ENCODE measurements at places on chromosomes 12 and 14. TPM values are rescaled to one million over a fixed set of nuclear protein-coding genes. Genes with fewer than 3 reads are reported as not detected.

The SCNN1A gene
- total RNA-seq = 93.7 TPM

DNA sequence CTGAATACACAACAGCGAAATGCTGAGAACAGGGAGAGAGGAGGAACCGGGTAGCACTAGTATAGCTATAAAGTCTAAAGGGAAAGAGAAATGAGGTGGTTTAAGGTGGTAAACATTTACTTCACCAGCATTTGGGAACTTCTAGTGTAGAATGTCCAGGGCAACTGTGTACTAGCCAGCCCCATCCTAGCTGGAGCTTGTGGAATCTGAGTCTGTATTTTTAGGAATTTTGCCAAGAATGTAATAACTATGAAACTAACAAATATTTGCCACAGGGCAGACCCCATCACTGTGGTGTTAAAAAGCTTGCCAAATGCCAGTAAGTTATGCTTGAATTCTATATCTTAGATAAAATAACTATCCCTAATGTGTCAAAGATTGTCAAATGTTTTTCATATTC is 398.9 kb upstream of the MIS18BP1 start:
- H3K4me3 ChIP-seq = no peak overlapping the region
- H3K27me3 ChIP-seq = no peaks in the 10 kb centered on the region
- no peaks in the 10 kb centered on the region for H3K4me1 ChIP-seq
- no peak for DNase-seq

The GPR135 gene
- 5.1 TPM for total RNA-seq

DNA sequence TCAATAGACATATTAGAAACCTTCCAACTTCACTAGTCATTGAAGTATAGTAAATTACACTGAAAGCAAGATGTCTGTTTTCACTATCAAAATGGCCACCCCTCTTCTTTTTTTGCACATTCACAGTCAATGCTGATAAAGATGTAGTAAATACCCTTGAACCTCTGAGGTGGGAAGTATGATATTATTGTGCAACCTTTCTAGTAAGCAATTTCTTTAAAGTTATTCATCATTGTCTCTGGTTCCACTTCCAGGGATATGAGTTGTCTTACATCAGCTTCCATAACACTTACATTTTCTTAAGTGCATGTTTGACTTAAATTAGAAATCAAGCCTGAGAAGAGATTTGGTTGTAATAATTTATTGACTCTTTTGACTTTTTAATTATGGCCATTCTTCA is 453.9 kb upstream of the MGAT4C start:
- no peaks in the 10 kb centered on the region for H3K27me3 ChIP-seq
- no peak for DNase-seq
- no peaks in the 10 kb centered on the region for H3K36me3 ChIP-seq
- no peaks in the 10 kb centered on the region for H3K4me1 ChIP-seq
- H3K4me3 ChIP-seq = no peak overlapping the region
- H3K27ac ChIP-seq = no peak overlapping the region

The SOX5 gene
- 42.1 TPM for total RNA-seq

The ANG gene
- total RNA-seq = 59.8 TPM

The CDKL1 gene
- 9.2 TPM for total RNA-seq

DNA sequence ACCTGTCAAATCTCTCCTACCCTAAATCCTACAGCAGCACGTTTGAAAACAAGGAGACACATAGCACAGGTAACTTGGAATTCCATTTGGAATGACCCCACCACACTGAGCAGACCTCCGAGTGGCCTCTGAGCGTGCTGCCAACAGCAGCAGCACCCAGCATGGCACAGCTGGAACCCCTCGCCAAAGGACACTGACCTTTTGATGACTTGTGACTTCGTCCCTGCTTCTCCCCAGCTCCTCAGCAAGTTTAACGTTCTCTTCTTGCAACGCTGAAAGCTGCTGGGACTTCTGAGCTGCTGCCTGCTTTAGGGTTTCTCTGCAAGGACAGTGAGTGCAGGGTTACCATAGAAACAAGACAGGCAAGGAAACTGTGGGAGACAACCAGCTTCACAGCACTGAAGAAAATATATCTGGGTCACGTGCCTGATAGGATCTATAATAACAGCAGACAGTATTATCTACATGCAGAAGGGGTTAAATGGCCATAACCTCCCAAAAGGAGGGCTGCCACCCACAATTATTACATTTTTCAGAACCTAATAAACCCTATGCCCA is 43.3 kb upstream of the VPS33A start:
- H3K27ac ChIP-seq = no peak overlapping the region
- H3K4me3 ChIP-seq = no peak overlapping the region
- H3K36me3 ChIP-seq = no peaks in the 10 kb centered on the region

The FITM1 gene
- 1.2 TPM for total RNA-seq

DNA sequence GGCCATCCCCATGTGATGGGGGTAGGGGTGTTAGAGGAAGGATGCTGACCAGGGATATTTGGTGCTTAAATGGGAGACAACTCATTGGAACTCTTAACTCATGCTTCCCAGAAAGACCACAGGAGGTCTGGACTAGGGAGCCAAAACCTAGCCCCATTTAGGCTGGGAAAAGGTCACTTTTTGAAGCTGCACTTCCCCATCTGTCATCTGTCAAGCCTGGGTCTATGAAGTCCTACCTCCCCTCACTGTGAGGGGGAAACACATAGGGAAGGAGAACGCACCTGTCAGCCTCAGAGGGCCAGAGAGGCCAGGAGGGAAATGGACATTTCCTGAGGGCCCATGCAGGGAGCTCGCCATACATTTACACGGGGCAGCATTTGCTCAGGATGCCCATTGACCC is 321.0 kb downstream of the BCL11B start:
- H3K27me3 ChIP-seq = no peaks in the 10 kb centered on the region
- no peaks in the 10 kb centered on the region for H3K4me1 ChIP-seq
- no peak overlapping the region for H3K4me3 ChIP-seq
- no peak overlapping the region for H3K27ac ChIP-seq
- H3K36me3 ChIP-seq = no peaks in the 10 kb centered on the region
- no peak for DNase-seq

The GPR162 gene
- 4.2 TPM for total RNA-seq

The NOPCHAP1 gene
- total RNA-seq = 9.8 TPM

The CISTR gene
- total RNA-seq = not detected

GRCh38 chr14:68016255-68016914 is 196.8 kb downstream of the RAD51B start:
- no peaks in the 10 kb centered on the region for H3K4me1 ChIP-seq
- DNase-seq = no peak
- H3K27me3 ChIP-seq = no peaks in the 10 kb centered on the region
- H3K4me3 ChIP-seq = no peak overlapping the region
- H3K27ac ChIP-seq = no peak overlapping the region

DNA sequence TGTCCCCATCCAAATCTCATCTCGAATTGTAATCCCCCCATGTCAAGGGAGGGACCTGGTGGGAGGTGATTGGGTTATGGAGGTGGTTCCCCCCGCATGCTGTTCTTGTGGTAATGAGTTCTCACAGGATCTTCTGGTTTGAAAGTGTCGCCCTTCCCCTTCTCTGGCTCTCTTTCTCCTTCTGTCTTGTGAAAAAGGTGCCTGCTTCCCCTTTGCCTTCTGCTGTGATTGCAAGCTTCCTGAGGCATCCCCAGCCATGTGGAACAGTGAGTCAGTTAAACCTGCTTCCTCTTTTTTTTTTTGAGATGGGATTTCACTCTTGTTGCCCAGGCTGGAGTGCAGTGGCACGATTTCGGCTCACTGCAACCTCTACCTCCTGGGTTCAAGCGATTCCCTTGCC is 104.0 kb downstream of the CCDC91 start:
- H3K4me1 ChIP-seq = no peaks in the 10 kb centered on the region
- DNase-seq = no peak
- H3K27me3 ChIP-seq = no peaks in the 10 kb centered on the region

DNA sequence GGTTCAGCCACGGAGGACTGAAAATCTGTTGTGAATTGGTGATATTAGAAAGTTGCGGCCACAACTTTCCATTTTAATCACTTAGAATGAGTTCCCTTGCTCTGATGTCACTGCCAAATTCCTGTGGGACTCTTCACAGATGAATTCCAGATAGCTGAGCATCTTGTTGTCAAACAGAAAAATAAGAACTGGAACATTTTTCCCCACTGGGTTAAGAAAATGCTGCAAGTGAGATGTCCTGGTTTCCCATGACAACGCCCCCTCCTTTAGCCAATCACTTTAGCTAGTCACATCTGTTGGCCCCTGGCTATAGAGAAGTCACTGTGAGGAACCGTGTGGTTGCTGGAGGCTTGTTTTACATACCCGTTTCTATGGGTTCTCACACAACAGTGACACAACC is 135.9 kb downstream of the KTN1 start:
- H3K27ac ChIP-seq = peak overlapping the region; percentile 89
- no peaks in the 10 kb centered on the region for H3K27me3 ChIP-seq
- no peak overlapping the region for H3K4me3 ChIP-seq

- H3K27me3 ChIP-seq = no peaks in the 10 kb centered on the region
- H3K27ac ChIP-seq = no peak overlapping the region
- no peak for DNase-seq
- H3K4me3 ChIP-seq = no peak overlapping the region
- H3K4me1 ChIP-seq = no peaks in the 10 kb centered on the region
- no peaks in the 10 kb centered on the region for H3K36me3 ChIP-seq
Measured at GRCh38 chr14:45377166-45377565, 124.2 kb upstream of the MIS18BP1 start.

The SOAT2 gene
- 0.33 TPM for total RNA-seq

DNA sequence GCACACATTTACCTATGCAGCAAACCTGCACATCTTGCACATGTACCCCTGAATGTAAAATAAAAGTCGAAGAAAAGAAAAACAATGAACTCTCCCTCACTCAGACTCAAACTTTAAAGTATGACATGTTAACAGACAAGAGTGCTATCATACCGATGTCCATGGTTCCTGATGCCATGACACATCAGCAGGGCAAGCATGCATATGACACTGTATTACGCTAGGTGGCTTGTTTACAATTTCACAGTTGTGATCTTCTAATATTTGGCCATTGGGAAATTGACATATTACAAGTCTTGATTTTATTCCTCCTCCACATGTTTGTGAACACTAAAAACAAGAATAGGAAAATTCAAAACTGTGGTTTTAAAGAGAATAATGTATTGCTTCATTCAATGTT is 126.6 kb downstream of the ADAMTS20 start:
- H3K27me3 ChIP-seq = no peaks in the 10 kb centered on the region
- H3K4me1 ChIP-seq = no peaks in the 10 kb centered on the region
- H3K27ac ChIP-seq = no peak overlapping the region
- no peak for DNase-seq
- H3K4me3 ChIP-seq = no peak overlapping the region

DNA sequence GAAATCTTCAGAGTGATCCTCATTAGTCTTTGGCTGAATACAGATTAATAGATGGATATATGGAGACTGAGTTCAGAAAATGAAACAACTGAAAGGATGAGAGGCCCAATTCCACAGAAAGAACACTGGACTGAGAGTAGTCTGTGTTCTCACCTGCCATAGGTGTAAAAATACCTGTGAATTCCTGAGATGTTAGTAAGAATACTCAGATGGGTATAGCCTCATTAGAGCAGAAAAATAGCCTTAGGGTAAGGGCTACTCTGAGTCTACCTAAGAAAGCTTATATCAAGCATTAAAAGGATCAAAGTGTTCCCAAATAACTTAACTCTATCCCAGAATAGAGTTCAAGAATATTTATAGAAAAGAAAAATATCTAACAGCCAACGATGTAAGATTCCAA is 1510.3 kb upstream of the SEL1L start:
- H3K4me1 ChIP-seq = no peaks in the 10 kb centered on the region
- H3K36me3 ChIP-seq = no peaks in the 10 kb centered on the region
- H3K27ac ChIP-seq = no peak overlapping the region
- no peak overlapping the region for H3K4me3 ChIP-seq
- no peaks in the 10 kb centered on the region for H3K27me3 ChIP-seq

DNA sequence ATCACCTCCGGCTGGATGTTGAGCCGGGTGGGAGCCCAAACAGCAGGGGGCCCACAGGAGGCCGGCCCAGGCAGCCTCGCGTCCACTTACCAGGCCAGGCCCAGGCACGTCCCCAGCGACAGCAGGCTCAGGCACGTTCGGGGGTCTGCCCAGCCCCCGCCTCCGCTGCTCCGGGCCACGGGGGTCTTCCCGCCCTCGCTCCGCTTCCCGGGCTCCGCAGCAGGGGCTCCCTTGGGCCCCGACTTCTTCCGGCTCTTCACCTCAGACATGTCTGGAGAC is 216 bp downstream of the IKBIP start:
- no peaks in the 10 kb centered on the region for H3K36me3 ChIP-seq
- peak overlapping the region; percentile 99 for H3K4me3 ChIP-seq
- no peak for DNase-seq
- no peaks in the 10 kb centered on the region for H3K4me1 ChIP-seq

The GPR132 gene
- 2.9 TPM for total RNA-seq

The PLCZ1 gene
- not detected for total RNA-seq

The OVCH1 gene
- total RNA-seq = 0.64 TPM

DNA sequence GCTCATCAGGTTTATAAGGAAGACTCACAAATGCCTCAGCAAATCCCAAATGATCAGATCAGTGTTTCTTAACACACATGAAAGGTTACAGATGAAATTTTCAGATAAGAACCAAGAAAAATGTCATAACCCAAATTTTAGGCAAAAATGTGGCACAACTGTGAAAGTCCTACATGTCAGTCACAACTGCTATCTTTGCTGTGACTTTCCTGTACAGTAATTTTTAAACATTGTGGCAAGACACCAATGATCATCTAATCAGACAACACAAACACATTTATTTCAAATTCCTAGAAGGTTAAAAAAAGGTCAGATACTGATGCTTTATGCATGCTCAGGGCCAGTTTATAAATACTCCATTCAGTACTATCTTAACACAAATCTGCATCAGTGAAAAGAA is 31.1 kb downstream of the NUDT4 start:
- no peaks in the 10 kb centered on the region for H3K36me3 ChIP-seq
- no peak overlapping the region for H3K4me3 ChIP-seq
- H3K27ac ChIP-seq = no peak overlapping the region
- H3K4me1 ChIP-seq = no peaks in the 10 kb centered on the region
- DNase-seq = no peak

- no peaks in the 10 kb centered on the region for H3K27me3 ChIP-seq
- no peaks in the 10 kb centered on the region for H3K36me3 ChIP-seq
- H3K27ac ChIP-seq = no peak overlapping the region
- no peaks in the 10 kb centered on the region for H3K4me1 ChIP-seq
- no peak for DNase-seq
Measured at GRCh38 chr12:29795715-29796114, 12.0 kb upstream of the TMTC1 start.

DNA sequence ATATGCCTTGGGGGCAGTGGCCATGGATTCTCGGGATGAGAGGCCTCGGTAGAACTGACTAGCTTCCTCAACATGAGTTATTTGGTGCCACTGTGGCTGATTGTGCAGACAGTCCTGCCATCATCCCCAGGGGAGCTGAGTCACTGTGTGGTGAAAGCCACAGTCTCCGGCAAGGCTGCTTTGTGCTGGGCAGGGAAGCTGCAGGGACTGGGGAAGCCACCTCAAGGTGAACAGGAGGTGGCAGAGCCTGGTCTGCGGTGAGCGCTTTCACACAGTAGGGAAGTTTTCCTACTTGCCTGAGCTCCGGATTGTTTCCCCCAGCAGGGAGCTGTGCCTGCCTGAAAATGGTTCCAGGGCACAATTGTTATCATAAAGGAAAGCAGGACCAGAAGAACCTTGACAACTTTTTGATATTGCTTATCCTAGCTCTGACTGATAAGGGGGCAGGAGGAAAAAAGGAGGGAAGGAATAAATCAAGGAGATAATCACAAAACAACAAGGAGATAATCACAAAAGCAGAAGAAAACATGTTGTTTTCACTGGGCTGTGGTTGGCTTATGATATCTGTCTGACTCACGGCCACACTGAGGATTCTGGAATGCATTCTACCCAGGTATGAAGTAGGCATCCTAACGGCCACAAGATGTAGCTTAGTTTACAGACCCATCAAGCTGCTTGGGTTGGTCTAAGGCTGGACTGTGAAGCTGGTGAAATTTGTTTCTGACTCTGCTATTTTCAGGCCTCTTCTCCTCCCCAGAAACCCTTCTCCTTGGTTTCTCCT is 32.2 kb upstream of the GNG2 start:
- no peak overlapping the region for H3K27ac ChIP-seq
- no peaks in the 10 kb centered on the region for H3K36me3 ChIP-seq
- no peaks in the 10 kb centered on the region for H3K27me3 ChIP-seq
- H3K4me3 ChIP-seq = no peak overlapping the region
- no peaks in the 10 kb centered on the region for H3K4me1 ChIP-seq
- DNase-seq = no peak

Measured in breast epithelium (tissue), 4 donors.